ENCODE measurements at places on chromosomes 11 and 22.

DNA sequence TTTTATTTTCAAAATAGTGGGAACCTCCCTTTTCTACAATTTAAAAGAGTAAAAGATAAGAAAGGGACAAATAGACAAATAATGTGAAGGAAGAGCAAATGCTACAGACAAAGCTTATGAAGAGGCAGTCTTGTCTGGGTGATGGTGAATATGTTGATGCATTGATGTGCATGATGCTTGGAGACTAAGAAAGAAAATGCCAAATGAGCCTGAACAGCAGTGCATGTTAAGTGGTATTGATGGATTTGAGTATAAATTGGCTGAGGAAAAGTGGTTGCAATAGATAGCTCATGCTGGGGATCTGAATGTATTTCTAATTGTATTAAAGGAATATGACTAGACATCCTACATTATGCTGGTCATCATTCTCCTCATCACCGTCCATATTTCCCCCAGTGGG, 268.6 kb upstream of the ANO5 start:
- no peak for DNase-seq

DNA sequence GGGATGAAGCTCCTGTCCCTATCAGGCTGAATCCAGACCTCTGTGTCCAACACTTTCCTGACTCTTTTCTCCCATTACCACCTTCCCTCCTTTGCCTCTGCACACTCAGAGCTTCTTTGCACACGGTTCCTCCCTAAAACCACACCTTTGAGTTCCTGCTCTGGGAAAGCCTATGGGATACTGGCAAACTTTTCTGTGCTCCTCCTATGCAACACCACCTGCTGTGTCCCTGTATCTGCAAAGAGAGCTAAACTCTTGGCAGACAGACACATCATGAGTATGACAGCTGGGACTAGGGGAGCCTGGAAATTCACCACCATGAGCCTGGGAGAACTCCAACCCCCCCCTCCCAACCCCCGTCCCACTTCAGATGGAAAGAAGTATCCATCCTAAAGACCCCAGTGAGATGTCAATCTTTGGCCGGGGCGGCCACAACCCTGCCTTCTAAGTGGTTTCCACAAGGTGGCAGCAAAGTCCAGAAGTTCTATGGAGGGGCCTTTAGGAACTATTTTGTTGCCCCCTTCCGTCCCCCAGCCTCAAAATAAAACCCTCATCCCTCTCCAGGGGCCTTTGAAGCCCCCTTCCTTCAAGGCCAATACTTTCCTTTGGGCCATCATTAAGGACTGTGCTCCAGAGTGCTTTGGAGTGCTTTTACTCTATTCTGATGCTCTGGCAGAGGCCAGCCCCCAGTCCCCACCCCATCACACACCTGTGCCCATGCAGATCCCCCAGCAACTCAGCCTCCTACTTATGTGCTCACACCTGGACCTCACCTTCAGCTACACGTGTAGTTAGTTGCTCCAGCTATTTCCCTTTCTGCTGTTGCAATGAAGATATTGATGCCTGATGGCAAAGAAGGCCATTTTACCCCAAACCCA, 19.4 kb downstream of the HTR3A start:
- peak; percentile 22 for DNase-seq

DNA sequence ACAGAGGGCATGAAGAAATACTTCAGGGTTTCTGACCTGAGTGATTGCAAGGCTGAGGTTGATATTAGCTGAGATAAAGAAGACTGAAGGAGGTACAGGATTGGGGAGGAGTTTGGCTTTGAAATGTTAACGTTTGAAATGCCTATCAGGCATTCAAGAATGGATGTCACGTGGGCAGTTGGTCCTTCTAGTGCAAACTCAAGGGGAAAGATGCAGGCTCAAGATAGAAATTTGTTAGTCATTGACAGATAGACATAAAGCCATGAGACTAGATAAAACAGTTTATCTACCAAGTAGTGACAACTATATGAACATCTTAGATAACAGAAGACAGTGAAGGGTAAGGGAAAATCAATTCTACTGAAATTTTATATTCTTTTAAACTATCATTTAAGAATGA, 23.1 kb downstream of the TTC17 start:
- DNase-seq, result no peak

GRCh38 chr22:44575381-44576268, 77.6 kb upstream of the RTL6 start:
- DNase-seq, result no peak

GRCh38 chr11:27057091-27057780, 16.6 kb downstream of the BBOX1 start:
- no peak for DNase-seq

DNA sequence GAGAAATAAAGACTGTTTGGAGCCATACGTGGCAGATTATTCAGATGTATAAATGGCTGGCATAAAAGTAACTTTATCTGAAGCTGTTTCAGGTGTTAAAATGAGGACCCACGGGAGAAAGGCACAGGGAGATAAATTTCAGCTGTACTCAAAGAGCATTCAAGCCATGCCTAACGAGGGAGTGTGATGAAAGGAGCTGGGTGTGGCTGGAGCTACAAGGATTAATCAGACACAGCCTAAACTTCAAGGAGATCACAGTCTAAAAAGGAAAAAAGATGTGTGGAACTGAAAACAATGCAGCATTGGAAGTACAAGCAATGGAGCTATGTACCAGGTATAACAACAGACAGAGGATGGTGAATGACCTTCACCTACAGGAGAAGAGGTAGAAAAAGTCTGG, 120.8 kb upstream of the APOA1 start:
- no peak for DNase-seq

DNA sequence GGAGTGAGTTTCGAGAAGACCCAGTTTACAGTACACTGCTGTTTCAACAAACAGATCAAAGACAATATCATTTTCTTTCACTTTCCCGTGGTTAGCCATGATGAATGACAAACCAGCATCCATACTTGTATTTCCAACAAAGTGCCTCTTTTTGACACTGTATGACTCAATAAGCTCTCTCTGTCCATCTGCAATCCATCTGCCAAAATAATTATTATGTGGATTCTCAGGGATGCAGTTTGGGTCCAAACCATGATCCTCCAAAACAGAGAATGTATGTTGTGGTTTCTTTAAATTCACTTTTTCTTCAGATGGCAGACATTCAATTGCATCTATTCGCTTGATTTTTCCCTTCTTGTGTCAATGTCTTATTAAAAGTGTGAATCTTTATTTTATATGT, 37.8 kb upstream of the RASD2 start:
- no peak for DNase-seq

DNA sequence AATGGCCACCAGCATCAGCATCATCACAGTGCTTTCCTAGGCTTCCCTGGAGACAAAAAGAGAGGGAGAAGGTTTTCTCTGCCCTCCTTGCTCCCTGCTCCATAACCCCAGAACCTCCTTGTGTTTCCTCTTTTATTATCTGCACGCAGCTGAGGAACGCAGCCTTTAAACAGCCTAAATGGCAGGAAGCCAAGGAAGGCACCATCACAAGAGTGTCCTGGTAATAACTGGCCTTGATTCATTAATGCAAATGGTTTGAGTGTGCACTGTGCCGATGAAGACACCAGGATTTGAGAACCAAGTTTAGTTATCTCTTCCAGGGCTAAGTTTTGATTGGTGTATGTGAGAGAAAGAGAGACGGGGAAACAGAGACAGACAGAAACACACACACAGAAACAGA, 29.4 kb upstream of the DRD2 start:
- no peak for DNase-seq
